ENCODE measurements at places on chromosomes 13 and 19.

DNA sequence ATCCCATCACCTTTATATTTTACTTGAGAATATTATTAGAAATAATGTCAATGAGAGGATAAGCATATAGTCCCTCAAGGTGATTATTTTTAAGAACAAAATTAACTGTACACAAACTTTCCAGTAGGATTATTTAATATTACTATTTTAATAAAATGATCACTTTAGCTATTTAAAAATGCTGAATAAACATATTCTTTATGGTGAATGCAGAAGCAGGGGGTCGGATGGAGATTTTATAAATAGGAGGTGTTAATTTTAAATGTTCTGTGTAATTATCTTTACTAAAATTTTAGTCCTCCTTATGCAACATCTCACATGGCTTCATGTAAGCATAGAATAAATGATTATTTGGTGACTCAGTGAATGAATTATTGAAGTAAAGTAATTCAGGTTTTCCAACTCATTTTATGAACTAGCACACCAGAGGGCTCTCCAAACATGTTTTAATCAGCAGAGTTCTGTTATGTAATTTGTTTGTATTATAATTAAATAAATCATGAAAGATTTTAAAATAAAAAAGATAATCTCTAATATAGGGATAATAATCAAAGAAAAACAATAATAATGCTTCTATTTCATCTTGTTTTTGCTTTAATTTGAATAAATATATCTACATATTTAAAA, 1635.2 kb downstream of the EFNB2 start:
- DNase-seq, result no peak

GRCh38 chr19:7224209-7224686, 70.0 kb downstream of the INSR start:
- DNase-seq, result no peak

DNA sequence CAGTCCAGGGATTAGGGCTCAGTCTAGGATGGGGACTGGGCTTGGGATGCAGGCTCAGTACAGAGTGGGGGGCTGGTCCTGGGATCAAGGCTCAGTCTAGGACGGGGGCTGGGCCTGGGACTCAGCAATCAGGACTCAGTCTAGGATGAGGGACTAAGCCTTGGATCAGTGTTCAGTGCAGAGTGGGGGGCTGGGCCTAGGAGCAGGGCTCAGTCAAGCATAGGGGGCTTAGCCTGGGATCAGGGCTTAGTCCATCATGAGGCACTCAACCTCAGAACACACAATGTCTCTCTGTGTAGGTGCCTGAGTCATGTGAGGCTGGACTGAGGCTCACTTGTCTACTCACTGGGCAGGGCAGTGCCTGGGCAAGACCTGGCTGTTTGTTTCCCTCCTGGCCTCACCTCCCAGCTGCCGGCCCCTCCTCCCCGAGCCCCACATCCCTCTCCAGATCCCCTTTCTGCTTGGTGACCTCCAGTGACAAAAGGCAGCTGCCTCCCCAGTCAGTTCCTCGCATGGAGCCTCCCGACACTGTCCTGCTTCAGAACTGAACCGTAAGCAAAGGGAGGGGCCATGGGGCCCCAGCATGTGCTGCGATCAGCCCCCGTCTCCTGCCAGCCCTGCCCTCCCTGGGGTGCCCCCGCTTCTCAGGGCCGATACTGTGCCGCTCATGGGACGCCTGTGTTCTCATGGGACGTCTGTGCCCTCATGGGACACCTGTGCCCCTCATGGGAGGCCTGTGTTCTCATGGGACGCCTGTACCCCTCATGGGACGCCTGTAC, 6.5 kb upstream of the S1PR4 start:
- no peak for DNase-seq

DNA sequence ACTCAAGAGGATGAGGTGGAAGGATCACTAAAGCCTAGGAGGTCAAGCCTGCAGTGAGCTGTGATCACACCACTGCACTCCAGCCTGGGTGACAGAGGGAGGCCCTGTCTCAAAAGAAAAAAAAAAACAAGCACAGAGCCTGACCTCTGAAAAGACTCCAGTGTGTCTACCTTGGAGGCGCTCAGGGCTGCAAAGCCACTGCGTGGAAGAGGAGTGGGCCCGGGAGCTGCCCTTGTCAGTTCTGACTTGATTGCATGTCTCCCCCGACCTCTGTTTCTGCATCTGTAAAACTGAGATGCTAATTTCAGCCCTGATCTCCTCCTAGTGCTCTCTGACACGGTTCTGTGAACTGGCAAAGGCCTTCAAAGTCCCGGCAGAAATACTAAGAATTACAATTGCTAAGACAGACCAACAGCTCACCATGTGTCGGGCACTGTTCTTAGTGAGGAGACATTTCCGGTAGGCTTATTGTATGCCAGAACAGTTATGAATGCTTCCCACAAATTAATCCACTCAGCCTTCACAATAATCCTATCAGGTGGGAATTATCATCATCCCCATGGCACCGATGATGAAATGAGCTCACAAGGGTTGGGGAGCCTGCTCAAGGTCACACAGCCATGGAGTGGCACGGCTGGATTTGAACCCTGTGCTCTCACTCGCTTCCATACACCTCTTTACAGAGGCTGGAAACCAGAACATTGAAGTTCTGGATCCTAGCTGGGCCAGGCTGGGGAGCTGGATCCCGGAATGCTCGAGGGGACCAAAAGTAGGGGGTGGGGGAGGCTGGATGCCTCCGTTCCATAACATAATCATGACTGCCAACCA, 3.5 kb downstream of the AKT2 start:
- no peak for DNase-seq

GRCh38 chr19:17576758-17577456, 21.5 kb downstream of the COLGALT1 start:
- DNase-seq, result no peak

- no peak for DNase-seq
These were observed 42.1 kb downstream of the ZNF146 start for GRCh38 chr19:36256853-36257519.
